ENCODE measurements at places on chromosomes 6 and 20.

DNA sequence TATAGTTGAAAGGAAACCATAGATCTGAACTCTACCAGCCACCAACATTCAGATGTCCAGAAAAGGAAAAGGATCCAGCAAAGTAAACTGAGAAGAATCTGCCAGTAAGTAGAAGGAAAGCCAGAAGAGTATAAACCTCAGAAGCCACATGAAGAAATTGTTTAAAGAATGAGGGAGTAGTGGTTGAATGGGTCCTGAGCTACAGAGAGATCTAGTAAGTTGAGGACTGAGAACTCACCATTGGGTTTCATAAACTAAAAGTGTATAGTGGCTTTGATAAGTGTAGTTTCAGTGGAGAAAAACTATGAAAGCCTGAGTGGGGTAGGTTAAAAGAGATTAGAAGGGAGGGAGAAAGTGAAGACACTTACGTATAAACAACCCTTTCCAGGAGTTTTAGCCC lies 32.0 kb upstream of the SUMO4 start:
- no peak for DNase-seq

GRCh38 chr6:104527761-104528415 lies 331.8 kb downstream of the HACE1 start:
- no peak for DNase-seq

DNA sequence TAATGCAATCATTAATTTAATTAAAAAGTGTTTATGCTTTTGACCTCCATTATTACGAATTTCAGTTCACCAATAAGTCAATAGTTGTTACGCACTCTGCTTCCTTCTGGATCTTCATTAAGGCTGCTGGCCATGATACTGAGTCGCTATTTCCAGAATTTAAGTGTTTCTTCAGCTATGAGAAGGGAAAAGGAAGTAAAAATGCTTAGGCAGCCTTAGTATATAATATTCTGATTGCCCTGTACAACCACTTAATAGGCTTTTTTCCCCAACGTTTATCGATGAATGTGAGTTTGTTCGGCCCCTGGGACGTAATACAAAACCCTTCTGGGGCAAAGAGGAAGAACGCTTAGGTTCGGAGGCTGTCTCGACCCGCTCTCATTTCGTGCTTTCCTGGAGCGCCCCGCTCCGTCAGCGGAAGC lies 644 bp downstream of the OARD1 start:
- DNase-seq, result no peak

DNA sequence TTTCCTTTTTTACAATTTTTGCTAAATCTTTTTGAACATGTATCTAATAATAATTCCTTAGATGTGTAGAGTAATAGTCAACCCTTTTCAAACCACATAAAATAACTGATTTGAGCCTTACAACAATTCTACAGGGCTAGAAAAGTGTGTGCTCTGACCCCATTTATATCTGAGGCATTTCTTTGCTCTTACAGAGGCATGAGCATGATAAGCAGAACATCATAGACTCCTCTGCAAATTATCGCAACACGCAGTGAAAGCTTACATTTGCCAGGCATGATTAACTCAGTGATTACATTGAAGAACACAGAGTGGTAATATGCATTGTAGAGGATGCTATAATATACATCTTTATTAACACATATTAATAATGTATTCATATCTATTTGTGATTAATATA lies 120.4 kb downstream of the SIM1 start:
- no peak for DNase-seq

DNA sequence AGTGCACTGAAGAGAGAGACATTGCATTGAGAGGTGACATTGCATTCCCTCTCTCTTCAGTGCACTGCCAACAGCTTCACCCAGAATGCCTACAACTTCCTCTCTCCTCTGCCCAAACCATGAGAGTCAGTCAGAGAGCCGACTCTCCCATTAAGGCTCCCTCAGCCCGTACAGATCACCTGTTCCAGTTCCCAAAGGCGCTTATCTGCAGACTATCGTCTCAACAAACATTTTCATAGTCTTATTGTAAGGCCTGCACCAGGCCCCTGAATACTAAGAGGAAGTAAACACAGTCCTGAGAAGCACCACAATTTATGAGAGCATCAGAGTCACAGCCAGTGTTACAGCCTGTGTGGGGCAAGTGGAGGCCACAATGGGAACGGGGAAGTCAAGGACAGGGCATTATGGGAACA lies 53.7 kb downstream of the GFOD1 start:
- no peak for DNase-seq

DNA sequence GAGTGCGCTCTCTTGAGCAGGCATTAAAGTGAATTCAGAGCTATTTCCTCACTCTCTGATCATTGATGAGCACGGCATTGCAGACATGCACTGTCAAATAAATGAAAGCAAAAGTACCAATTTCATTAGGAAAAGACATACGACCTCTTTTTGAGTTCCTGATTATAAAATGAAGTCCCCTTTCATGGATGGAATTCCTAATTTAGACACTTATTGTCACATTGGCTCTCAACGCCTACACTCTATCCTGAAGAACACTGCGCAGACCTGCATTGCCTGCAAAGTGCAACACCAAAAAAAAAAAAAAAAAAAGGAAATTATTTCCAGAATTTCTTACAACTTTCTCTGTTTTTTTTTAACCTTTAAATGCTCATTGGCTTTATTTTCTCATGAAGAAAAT lies 1.6 kb downstream of the ADGRB3 start:
- no peak for DNase-seq

GRCh38 chr6:7249946-7250643 lies 62.9 kb downstream of the SSR1 start:
- no peak for DNase-seq

GRCh38 chr6:88725111-88725975 lies 238.1 kb downstream of the RNGTT start:
- DNase-seq, result peak; percentile 38

- no peak for DNase-seq
Measured at GRCh38 chr6:46849361-46849690, 56.1 kb downstream of the MEP1A start.

DNA sequence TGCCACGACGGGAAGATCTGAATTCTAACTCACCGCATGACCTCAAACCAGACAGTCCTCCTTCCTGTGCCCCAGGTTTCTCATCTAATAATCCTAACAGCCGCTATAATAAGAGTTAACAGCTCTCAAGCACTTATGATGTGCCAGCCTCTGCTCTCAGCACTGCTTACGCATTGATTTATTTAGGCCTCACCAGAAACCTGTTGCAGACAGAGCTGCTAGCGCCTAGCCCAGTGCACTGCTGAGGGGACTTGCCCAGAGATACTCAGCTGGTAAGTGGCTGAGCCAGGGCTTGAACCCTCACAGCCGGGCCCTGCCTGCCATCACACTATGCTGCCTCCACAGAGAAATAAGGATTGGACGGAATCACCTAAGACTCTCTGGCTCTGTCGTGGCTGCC lies 37.7 kb downstream of the GRM4 start:
- no peak for DNase-seq

DNA sequence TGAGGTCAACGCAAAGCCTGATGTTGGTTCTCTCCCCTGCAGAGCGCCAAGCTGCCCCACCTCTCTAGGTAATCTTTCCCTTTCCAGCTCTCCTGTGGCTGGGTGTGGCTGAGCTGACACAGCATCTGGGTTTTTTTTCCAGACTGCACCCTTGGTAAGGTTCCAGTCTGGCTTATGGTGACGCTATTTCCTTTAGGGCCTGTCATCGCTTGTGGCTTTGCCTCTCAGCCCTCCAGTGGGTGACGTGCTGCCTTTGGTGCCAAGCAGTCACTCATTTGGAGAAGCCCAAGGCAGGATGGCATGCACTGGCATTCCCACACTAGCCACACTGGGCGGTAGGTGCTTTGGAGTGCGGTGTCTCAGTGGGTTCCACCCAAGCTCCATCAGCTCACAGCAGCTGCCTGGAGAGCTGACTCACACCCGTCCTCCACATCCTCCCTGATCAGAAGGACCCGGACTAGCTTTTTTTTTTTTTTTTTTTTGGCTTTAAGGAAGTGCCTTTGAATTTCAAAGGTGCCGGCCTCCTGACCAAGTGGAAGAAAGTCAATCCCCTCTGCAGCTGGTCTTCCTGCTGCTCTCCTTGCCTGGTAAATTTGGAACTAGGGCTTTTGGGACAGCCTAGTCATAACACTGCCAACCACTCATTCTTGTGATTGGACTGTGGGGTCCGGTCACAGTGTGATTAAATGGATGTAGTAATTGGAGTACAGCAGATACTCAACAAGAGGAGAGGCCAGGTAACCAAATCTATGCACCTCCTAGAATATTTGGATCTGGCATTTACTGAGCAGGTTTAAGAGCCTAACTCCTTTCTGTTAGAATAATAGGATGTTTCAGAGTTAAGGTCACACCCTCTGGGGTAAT lies 153.6 kb downstream of the CD83 start:
- no peak for DNase-seq

- no peak for DNase-seq
Measured at GRCh38 chr6:26155061-26155930, 68.1 kb downstream of the HFE start.

DNA sequence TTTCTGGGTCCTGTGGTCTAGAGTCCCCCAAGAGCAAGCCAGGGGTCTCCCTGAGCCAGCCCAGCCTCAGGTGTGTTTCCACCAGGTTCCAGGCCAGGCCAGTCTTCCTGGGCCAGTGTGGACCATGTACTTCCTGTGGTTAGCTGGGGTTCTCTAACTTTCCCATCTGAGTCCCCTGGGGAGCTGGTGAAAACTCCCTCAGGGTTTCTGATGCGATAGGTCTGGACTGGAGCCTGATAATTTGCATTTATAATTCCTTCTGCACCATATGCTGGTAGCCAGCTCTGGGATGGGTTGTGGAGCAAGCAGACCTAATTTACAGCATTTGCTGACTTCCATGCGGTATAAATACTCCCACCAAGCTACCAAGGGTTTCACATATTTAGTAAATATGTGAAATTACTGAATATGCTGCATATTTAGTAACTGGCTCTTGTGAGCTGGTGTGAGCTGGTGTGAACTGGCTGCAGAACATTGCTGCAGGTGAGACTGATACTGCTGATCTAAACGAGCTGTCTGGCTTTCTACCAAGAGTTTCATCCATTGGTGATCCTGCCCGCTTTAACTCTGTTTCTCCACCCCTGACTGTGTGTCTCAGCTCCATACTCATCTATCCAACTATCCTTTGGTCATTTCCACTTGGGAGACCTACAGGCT lies 62.6 kb downstream of the RIN2 start:
- DNase-seq, result no peak

GRCh38 chr20:1369970-1370369 lies 22.9 kb downstream of the FKBP1A start:
- DNase-seq, result no peak

GRCh38 chr6:41588111-41588510 lies 41.9 kb downstream of the FOXP4 start:
- DNase-seq, result no peak

DNA sequence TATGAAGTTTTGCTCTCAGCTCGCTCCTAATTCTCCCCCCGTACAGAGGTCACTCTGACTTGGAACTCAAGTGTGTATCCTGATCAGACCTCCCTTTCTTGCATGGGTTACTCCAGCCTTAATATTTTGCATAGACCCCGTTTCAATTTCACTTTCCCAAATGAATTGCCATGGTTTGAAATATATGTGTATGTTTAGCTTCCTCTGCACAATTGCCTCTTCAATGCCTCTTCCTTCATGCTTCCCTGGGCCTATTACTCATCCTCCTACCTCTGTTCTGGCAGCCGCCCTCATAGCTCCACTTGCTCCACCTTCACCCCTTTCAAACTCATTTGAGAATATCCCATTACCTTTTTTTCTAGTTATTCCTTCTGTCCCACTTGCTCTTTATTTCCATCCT lies 90.0 kb upstream of the SAMD5 start:
- no peak for DNase-seq

- no peak for DNase-seq
Measured at GRCh38 chr6:56318851-56319250, 71.5 kb upstream of the COL21A1 start.

DNA sequence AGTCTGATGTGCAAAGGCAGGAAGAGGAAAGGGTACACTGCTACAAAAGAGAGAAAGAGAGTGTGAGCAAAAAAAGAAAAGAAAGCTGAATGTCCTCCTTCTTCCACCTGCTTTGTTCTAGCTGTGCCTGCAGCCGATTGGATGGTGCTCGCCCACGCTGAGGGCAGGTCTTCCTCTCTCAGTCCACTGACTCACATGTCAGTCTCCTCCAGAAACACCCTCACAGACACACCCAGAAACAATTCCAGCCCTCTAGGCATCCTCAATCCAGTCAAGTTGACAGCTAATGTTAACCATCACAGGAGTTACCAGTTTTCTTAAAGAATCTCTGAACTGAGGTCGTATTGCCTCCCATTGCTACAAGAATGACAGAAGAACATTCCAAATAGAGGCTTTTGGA lies 411.9 kb upstream of the SASH1 start:
- DNase-seq, result no peak

GRCh38 chr20:59603781-59604541 lies at the start of gene PHACTR3:
PHACTR3 (plus strand) TSS chr20:59604540; CDS start chr20:59605015, 475 bp downstream.
- DNase-seq, result no peak

DNA sequence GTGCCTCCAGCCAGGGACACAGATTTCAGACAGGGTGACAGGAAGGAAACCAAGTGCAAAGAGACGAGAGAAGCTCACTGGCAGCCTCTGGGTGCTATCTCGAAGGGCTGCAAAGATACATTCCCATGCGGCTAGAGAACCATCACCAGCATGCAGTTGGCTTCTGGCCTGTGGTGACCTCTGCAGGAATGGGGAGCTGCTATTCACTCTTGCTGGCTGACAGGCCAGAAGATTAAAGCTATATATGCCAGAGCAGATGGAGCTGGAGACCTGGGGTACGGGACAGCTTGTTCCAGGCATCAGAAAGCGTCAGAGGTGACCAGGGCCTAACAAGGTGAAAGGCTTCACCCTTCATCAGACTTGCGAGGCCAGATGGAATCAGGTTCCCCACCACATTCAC lies 20.0 kb downstream of the MAP1LC3A start:
- DNase-seq, result peak; percentile 88

- DNase-seq, result no peak
Measured at GRCh38 chr20:17406051-17406590, 125.1 kb downstream of the BFSP1 start.

GRCh38 chr6:8110725-8111124 lies 8.4 kb upstream of the EEF1E1 start:
- DNase-seq, result no peak

GRCh38 chr6:22078288-22078687 lies 218.5 kb downstream of the PRL start:
- no peak for DNase-seq

GRCh38 chr6:119966484-119966883 lies 616.9 kb upstream of the MAN1A1 start:
- DNase-seq, result no peak

DNA sequence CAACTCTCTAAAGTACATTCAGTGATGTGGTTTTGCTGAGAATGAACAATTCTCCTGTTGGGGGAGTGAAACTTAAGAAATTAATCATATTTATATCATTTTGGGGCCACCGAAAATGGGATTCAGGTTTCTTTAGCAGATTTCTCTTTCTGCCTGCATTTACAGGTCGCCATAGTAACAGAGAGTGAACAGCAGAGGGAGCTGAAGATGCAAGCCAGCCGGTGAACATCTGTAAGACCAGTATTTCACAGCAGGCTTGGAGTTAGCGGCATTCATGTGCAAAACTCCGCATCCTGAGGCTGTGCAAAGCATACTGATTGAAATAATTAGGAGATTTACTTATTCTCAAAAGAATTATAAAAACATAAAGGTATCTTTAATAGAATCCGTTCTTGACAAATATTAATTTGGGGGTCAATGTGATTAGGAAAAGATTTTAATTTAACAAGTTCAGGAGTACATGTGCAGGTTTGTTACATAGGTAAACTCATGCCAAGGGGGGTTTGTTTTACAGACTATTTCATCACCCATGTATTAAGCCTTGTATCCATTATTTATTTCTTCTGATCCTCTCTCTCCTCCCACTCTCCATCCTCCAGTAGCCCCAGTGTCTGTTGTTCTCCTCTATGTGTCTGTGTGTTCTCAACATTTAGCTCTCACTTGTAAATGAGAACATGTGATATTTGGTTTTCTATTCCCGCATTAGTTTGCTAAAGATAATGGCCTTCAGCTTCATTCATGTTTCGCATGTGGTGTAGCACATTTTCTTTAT lies 17.8 kb upstream of the HSF2 start:
- DNase-seq, result peak; percentile 41
